ENCODE measurements at places on chromosomes 4 and X. TPM values are rescaled to one million over a fixed set of nuclear protein-coding genes. Genes with fewer than 3 reads are reported as not detected.

GRCh38 chr4:161121451-161121850 is 1042.3 kb downstream of the FSTL5 start:
- DNase-seq: no peak

GRCh38 chr4:41394481-41394894 is 137.8 kb downstream of the UCHL1 start:
- DNase-seq: no peak

DNA sequence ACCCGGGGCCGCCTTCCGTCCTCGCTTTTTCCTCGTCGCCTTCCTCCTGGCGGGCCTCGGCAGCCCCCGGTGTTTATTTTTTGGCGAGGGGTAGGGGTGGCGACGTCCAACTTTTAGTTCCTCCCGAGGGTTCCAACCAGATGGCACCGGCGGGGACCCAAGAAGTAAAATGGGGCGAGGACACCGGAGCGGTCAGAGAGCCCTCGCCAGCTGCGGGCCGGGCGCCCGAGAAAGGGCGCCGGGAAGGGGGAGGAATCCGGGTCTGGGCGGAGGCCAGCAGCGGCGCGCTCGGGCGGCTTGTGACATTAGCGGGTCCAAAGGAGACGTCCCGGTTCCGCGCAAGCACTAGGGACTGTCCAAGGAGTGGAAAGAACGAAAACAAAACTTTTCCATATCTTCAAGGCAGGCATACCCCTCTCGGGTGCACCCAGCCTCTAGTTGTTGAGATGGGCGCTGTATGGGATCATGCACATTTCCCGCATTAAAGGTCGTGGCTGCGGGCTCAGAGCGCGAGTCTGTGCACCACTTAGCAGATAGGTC is 691 bp upstream of the USP46 start:
- peak; percentile 42 for DNase-seq

DNA sequence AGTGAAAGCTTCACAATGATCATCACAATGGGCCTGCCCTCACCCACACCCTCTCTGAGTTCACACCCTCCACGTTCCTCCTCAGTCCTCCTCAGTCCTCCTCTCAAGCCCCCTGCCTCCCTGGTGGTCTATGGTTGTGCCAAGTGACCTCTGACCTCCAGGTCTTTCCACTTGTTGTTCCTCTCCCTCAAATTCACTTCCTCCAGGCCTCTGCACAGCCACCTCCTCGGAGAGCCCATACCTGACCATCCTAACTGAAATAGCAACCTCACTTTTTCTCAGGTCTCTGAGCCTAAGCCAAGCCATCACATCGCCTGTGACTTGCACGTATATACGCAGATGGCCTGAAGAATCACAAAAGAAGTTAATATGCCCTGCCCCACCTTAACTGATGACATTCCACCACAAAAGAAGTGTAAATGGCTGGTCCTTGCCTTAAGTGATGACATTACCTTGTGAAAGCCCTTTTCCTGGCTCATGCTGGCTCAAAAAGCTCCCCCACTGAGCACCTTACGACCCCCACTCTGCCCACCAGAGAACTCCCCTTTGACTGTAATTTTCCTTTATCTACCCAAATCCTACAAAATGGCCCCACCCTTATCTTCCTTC is 293.4 kb upstream of the TENM3 start:
- no peak for DNase-seq

DNA sequence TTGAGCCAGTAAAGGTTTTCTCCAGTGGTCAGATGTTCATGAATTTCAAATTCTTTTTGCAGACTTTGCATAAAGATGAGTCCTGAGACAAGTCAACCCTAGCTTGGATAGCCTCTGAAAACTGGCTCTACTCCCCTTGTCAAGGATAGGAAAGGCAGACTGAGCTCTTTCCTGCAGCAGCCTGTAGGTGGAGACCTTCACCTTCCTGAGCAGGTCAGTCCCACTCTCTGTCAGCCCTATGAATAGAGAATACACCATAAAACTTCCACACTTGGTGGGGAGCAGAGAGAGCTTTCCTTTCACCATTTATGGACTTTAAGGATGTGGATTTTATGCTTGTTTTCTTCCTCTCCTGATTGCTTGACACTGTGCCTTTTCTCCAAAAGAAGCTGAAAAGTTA is 41.9 kb downstream of the PCDH19 start:
- no peak for DNase-seq

- DNase-seq: no peak
Observed at GRCh38 chrX:141879616-141880015, 24.1 kb upstream of the MAGEC1 start.

GRCh38 chrX:34426334-34426733 is 230.8 kb downstream of the TMEM47 start:
- DNase-seq: no peak

DNA sequence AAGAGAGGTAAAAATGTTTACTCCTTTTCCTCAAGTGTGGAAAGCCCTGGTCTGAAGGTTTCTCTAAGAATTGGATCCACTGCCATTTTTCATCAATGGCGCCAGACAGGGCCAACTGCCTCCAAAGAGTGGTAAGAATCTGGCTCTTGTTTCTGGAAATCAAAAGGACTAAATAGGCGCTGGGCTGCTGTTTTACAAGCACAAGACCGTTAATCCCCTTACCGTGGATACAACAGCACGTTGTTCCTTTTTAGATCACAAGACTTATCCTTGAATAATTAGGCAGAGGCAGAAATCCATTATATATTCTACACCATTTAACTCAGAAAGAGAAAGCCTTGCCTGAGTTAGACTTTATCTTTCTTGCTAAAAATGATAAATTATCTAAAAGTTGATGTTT is 10.6 kb downstream of the CLTRN start:
- DNase-seq: no peak

GRCh38 chrX:112735147-112735546 is 55.4 kb upstream of the LHFPL1 start:
- no peak for DNase-seq

DNA sequence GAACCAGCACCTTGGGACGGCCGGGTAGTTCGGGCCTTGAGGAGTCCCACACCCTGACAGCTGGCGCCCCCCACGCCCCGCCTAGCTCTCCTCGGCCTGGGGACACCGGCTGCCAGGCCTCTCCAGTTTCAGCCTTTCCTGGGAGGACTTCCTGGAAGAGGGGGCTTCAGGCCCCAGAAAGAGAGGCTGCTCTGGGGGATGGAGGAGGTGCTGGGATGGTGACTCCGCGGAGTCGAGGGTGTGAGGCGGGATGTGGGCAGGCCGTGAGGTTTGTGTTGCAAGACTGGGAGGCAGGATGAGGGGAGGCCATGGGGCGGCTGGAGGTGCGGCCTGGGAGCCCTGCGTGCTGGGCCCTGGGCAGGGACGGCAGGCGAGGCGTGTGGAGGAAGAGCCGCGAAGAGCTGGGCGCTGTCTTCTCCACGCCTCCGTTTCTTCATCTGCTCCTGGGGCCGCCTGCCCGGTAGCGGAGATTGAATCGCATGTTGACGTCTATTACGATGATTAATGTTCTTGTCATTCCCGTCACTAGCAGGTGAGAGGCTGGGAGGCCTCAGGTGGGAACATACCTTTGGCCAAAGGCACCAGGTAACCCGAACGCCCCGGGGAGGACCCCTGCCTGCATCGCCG is 918 bp upstream of the FGFRL1 start:
- DNase-seq: no peak

Gene NAP1L3
- polyA plus RNA-seq: 20.1 TPM

Gene TRPC5OS
- polyA plus RNA-seq: not detected
